HS-27A (cell line): ENCODE measurements at places on chromosomes 4 and X.

DNA sequence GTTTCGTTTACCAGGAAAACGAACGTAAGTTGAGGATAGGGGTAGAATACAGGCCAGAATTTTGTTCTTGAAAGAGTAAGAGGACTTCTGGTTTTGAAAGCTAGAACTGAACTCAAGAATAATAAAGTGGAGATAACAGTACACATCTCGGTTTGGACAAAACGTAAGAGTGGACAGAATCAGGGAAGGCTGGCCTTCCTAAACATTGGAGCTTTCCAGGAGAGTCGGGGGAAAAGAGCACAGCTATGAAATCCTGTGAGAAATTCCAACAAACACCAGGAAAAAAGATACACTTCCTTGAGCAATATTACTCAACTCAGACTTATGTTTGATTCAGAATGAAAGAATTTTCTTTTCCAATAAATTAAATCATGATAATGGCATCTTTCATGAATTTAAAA lies 1.2 kb downstream of the CTSO start:
- no peak for DNase-seq

DNA sequence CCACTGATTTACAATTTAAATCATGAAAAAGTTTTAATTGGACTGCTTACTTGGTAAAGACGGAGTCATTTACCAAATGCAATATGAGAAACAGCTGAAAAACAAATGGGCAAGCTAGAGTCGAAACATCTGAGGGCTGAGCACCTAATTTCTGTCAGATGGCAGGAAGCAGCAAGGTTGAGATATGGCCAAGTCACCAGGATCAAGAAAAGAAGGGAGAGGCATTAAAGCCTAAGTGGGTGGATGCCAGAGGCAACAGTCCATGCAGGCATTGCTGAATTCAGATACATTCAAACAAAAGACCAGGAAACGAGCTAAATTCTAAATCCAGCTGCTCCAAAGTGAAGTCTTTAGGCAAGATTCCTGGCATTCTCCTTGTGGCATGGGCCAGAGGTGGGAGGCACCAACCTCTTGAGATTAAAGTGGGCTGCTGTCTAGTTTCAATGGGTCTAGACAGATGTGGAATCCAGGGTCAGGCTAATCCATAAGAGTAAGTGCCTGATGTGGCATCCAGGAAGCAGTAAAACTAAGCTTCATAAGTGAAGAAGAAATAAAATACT lies 8.0 kb upstream of the ARSJ start:
- DNase-seq, result no peak

GRCh38 chr4:26093551-26093950 lies 179.5 kb downstream of the SMIM20 start:
- no peak for DNase-seq

GRCh38 chr4:56226579-56226978 lies 160.7 kb downstream of the AASDH start:
- no peak for DNase-seq

DNA sequence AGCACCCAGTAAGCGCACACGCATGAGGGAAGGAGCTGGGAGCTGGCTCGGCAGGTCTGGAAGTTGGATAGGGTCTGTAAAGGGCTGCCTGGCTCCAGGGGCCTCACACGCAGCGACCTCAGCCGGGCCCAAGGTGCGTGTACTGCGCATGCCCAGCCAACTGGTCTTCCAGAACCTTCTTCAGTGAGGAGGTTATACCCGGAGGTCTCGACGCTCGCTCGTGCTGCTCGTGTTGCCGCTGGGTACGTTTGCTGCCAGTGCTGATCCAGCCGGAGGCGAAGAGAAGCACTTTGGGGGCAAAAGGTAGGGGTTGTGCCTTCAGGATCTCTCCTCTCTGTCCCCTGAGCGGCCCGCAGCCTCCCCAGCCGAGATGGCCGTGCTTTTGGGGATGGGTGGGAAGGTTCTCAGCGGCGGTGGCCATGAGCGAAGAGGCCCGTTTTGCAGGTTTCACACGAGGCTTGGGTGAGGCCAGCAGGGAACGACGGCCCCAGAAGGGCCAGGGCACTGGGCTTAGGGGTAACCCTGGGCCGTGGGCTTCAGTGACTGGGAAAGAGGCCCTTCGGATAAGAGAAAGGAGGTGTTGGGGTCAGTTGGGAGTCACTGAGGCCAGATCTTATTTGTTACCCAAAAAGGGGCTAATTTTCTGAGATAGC lies 3.8 kb upstream of the CXCL9 start:
- no peak for DNase-seq

GRCh38 chr4:27001398-27002164 lies 140.9 kb downstream of the STIM2 start:
- DNase-seq, result no peak
